NB4 (cell line): ENCODE measurements at places on chromosomes 1 and 21.
A peak's percentile ranks its signal among the peaks of the same experiment; 100 is the strongest.

DNA sequence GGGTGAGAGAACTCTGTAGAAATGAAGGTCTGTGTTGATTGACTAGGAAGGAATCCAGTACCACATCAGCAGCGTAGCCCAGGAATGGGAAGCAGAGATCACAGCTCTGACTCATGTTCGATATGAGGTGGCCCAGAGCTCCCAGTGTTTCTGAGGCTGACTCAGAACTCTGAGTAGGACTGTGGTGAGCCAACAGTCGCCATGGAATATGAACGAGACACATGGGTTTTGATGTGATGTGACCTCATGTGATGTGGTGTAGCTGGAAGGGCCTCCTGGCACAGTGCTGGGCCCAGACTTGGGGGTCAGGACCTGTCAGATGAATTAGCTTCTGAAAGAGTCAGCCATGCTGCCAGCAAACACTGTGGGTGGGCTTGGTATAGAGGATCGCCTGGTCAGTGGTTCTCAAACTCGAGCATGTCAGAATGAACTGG is 237.0 kb downstream of the MRPL39 start:
- DNase-seq: no peak

- DNase-seq: no peak
Measured at GRCh38 chr1:42765269-42765668, 1.6 kb downstream of the P3H1 start.

DNA sequence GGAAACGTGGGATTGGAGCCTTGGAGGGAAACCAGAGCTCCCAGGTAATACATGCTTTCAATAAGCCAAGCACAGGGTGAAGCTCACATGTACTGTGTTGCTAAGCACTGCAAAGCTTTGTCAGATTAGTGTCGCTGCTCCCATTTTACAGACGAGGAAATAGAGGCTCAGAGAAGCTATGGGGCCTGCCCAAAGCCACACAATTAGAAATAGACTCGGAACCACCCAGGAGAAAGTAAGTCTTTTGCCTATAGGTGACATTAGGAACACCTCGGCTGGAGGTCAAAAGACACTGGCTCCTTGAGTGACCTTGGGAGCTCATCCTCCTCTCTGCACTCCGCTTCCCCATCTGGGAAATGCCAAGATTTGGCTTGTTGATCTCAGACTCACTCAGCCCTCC is 175.6 kb upstream of the ZC3H12A start:
- DNase-seq: no peak

- no peak for DNase-seq
Measured at GRCh38 chr1:113226148-113226547, 153.2 kb downstream of the LRIG2 start.

GRCh38 chr1:217721692-217722091 is 90.5 kb downstream of the SPATA17 start:
- DNase-seq: no peak

DNA sequence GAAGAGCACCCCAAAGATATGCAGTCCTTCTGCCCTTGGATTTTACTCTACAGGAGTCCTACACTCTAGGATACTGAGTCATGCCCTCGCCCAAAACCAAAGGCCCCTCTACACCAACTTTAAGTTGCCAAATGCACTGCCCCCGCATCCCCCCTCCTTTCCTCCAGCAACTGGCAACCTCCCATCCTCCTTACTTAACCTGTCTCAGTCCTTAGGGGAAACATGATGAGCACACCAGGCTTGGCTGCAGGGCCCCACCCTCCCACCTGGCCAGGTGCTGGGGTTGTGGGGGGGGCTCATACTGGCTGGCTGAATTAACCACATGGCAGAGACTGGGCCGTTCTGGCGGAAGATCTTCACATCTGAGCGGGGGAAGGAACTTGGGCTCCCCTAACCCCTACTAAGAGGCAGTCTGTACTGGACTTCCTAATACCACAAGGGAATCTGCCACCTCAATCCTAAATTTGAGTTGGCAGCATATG is 1.2 kb downstream of the HDGF start:
- DNase-seq: peak; percentile 88

DNA sequence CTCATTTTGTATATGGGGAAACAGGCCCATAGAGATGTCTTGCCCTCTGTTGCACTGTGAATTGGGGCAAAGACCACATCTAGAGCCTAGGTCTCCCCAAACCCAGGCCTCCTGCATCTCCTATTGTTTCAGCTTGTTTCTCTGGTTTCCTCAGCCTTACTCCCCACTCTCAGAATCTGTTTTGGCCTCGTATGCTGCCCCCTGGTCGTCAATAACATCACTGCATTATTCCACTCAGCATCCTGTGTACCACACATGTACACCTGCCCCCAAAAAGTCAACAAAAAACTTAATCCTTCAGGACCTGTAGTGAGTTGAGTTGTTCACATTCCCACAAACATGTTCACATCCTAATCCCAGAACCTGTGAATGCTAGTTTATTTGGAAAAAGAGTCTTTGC is 184.8 kb downstream of the BRINP2 start:
- peak; percentile 22 for DNase-seq
